GM12878 (cell line): ENCODE measurements at places on chromosomes 5 and 9. TPM values are rescaled to one million over a fixed set of nuclear protein-coding genes. Genes with fewer than 3 reads are reported as not detected.

CTXN3 gene
- total RNA-seq: not detected in 2 replicates

OR13C3 gene
- total RNA-seq: not detected in 2 replicates

PCDHGA3 gene
- total RNA-seq: 0.08 and 0.10 TPM in 2 replicates

COL15A1 gene
- 0.21 and 0.28 TPM in 2 replicates for total RNA-seq

SH3TC2 gene
- total RNA-seq: not detected in 2 replicates

GGTA1 gene
- total RNA-seq: 0.13 TPM in 2 replicates

TSSK1B gene
- not detected in 2 replicates for total RNA-seq

NXNL2 gene
- not detected in 2 replicates for total RNA-seq

GRAMD2B gene
- total RNA-seq: 8.1 and 8.2 TPM in 2 replicates

BHMT2 gene
- not detected in 2 replicates for total RNA-seq

CLTA gene
- total RNA-seq: 163 and 172 TPM in 2 replicates

ZNF366 gene
- 0.18 TPM in 1 of 2 replicates, not detected in the other for total RNA-seq

STPG3 gene
- total RNA-seq: not detected in 2 replicates

NFIB gene
- total RNA-seq: 0.16 and 0.18 TPM in 2 replicates
